ENCODE measurements at places on chromosomes 6 and 20.

DNA sequence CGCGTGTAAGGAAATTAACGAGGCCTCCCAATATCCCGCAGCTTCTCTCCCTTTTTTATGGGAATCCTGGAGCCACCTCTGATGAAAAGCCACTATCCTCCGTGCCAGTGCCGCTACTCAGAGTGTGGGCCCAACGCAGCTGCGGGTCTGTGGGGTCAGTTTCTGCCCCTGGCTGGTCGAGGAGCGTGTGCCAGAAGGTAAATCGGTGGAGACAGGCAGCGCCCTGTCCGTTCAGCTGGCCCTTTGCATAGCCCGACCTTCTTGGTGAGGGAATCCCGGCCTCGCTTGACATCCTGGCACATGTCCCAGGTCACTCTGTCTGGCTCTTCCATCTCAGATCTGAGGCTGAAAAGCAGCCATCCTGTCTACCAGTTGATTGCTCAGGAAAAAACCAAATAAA lies 4.6 kb downstream of the THBS2 start:
- no peak for DNase-seq

DNA sequence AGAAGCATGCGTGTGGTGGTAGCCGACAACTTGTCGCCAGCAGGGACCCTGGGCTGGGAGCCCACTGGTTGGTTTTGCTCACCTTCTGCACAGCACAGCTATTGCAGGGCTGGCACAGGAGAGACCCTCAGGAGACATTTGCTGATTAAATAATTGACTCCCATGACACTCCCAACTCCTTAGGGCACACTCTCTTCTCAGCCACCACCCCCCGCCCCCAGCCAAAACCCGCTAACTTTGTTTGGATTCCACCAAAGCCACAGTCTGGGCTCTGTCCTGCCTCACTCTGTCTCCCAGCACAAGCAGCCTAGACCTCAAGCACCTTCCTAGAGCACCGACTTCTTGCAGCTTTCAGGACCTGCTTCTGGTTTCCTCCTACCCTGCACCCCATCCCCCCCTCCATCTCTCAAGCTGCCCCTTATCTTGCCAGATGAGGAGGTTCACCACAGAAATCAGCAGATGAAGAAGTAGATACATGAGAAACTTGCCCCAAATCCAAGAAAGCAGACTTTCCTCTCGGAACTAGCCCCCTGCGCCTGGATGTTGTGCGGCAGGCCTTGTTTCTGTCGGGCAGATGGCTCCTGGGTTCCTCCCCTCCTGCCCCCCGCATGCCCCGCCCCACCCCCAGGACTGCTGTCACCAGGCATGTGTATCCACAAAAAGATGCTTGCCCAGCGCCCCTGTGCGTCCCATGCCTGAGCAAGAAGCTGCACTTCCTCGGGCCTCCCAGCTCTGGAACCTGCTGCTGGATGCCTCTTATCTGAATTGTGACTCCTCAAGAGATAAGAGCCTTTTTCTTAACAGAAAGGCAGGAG lies 35.0 kb upstream of the CD93 start:
- DNase-seq: no peak

DNA sequence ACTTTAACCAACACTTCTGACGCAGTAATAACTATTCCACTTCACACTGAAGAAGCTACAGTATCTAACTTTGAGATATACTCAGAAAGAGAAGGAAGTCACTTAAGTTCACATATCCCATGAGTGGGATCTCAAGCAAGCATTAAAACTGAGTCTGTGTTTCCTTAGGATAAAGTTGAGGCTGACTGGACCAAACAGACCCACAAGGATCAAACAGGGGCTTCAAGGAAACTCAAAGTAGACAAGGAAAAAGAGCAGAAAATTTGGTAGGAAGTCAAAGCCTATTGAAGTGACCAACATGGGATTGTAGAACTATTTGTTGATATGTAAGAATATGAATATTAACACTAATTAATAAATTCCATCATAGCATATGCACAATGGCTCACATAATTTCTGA lies 294.9 kb downstream of the ADGB start:
- no peak for DNase-seq

DNA sequence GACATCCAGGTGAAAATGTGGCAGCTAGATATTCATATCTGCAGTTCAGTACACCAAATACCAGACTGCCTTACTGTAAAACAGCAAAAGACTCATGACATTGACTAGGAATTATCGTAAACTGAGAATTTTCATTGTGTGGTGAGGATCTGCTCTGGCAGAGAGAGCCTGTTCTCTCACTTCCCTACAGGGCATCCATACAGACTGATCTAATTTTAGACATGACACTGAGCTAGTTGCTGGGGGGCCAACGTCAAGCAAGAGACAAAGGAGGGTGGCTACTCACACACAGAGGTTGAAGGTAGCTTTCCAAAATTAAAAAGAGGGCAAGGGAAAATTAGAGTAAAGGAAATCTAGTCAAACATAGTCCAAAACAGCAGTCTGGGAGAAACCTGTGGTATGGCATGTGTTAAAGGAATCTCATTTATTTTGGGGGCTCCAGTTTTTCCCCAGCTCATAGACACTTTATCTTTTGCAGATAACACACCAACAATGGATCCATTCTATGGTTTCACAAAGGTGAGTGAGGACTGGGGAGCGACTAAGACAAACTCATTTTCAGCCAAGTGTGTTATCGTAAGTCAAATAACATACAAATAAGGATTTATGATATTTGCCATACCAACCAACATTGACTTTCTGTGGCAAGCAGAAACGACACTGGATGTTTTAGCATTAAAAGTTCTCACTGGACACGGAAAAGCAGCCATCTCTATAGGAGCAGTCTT lies 36.6 kb upstream of the NHSL1 start:
- DNase-seq: no peak

DNA sequence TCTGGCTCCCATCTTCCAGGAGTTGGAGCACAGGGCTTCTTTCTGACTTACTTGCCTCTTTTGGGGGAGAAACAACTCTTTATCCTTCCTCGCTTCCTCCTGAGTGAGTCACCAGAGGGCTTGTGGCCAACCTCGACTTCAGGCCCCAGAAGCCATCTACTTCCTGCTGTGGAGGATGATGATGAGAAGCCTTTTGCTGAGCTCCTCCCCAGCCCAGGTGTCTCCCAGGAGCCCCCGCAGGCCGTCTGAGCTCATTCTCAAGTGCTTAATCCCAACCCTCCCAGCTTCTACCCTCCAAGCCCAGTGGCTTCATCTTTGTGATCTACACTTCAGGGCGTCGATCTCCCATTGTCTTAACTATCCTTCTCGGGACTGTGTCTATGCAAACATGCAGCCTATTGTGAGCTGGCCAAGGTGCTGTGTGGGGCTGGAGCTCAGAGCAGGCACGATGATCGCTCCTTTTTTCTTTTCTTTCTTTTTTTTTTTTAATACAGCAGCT lies 27.9 kb downstream of the SDCBP2 start:
- DNase-seq: peak; percentile 14

GRCh38 chr6:159134701-159135364 lies 34.4 kb upstream of the FNDC1 start:
- DNase-seq: no peak

- no peak for DNase-seq
Observed at GRCh38 chr6:38714239-38715015, 684 bp upstream of the DNAH8 start.

GRCh38 chr6:113277111-113277510 lies 580.0 kb upstream of the MARCKS start:
- DNase-seq: no peak

DNA sequence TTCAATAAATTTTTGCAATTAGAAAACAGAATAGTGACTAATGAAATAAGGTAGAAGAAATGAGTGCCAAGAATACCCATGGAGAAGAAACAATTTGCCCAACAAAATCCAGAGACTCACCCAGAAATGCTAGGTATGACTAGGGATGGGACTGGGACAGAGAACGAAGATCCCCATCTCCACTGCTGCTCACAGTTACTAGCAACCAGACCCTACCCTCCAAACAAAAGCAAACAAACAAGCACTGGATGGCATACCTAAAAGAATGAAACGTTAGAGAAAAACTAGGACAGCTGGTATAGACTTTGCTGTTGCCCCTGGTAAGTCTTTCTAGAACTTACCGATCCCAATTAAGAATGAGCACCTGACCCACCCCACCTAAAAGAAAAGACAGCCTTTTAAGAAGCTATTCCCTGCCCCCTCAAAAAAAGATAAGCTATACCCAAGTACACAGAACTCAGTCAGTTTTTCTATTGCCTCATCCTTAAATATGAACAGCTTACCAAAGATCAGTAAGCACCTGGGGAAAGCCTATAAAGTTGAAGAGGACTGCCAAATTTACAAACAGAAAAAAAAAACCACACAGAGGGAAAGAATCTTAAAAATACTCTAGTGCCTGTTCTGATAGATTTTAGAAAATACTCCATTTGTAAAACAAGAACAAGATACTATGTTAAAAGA lies 31.7 kb downstream of the REPS1 start:
- DNase-seq: no peak

- DNase-seq: no peak
Observed at GRCh38 chr20:50136822-50137599, 16.5 kb downstream of the PEDS1 start.

DNA sequence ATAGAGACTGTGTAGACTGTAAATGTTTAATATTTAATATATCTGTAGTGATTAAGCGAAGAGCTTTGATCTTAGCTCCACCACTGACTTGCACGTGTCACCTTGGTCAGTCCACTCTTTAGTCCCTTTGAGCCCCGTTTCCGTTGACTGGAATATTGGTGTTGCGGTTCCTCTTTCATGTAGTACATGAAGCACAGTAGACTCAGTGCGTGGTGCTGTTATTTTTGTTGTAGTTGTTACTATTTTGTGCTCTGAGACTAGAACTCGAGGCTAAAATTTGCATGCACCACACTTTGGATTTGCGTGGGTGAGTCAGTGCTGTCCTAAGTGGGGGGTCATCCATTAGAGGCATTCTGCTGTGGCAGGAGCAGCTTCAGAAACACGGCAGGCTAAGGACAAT lies 291.4 kb downstream of the QKI start:
- DNase-seq: no peak

DNA sequence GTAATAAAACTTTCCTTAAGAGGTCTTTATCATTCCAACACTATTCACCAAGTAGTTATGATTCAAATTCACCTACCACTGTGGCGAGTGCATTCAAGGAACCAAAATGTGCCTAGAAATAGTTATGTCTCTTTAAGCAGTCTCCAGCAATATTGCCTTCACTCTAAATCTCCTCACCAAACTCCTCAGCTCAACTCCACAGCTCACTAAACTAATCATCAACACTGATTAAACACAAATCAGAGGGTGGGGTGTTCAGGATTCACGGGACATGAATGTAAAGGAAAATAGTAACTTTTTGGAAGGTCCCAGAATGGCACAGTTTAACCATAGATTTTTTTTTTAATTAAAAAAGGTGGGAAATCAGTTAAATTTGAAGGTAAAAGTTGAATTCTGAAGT lies 70.5 kb upstream of the THEMIS start:
- DNase-seq: no peak

DNA sequence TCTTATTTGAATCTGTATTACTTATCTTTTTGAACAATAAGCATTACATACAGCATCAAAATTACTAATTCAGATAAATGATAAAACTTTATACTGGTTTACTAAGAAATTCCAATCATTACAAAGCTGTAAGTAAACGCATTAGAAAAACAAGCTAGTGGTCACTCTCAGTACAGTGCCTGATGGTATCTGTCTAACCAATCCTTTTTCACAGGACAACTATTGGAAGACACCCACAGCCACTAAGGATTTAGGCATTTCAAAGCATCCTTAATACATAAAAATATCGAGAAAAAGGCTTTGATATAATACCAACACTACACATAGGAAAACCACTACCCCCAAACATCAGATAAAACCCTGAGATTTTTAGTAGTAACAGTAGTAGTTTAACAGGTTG lies 2.6 kb downstream of the CD164 start:
- no peak for DNase-seq

- no peak for DNase-seq
Observed at GRCh38 chr20:37800618-37801017, 102.3 kb upstream of the VSTM2L start.

DNA sequence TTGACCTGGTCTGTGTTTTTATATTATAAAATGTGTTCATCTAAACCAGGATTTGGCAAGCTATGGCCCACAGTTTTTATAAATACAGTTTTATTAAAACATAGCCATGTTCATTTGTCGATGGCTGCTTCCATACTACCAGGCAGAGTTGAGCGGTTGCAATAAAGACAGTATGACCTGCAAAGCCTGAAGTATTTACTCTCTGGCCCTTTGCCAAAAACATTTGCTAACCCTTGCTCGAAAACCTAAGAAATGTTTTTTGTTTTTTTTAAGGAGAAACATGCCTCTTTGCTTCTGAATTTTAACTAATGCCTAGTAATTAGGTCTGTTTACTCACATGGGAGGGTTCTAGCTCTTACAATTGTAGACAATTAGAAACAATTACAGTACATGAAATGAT lies 67.4 kb upstream of the SMIM28 start:
- DNase-seq: no peak

DNA sequence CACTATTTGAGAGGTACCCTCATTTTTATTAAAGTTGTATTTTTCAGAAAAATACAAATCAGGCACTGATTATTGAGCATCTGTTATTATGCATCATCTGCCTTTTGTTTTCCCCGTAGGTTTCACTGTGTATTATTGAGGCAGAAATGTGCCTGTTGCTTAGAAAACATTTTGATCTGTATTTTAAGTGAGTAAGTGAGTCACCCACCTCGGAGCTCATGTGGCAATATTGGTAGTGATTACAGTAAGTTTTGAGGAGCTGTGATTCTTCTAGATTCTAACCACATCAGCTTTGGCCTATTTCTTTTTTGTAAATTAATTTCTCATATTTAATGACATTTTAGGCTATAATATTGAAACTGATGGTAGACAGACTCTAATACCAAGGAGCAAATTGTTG lies 59.6 kb upstream of the LAMP5 start:
- no peak for DNase-seq

DNA sequence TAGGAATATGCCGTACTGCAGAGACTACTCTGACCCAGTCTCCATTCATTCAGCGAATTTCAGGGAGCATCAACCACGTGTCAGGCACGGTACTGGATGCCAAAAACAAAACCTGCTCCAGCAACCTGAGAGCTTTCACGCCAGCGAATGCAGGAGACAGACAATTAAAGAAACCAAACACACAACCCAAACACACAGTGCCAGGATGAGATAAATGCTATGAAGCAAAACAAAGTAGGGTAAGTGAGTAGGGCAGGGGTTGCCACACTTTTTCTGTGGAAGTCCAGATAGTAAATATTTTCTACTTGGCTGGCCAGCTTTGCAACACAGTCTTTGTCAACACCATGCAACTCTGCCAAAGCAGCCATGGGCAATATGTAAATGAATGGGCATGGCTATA lies 10.0 kb downstream of the MOCS1 start:
- DNase-seq: no peak

GRCh38 chr6:131781687-131782086 lies 26.1 kb upstream of the ENPP1 start:
- no peak for DNase-seq

- DNase-seq: no peak
Observed at GRCh38 chr6:111184827-111185532, 97.7 kb downstream of the SLC16A10 start.

- DNase-seq: no peak
Observed at GRCh38 chr6:85810558-85810957, 167.9 kb upstream of the SYNCRIP start.

DNA sequence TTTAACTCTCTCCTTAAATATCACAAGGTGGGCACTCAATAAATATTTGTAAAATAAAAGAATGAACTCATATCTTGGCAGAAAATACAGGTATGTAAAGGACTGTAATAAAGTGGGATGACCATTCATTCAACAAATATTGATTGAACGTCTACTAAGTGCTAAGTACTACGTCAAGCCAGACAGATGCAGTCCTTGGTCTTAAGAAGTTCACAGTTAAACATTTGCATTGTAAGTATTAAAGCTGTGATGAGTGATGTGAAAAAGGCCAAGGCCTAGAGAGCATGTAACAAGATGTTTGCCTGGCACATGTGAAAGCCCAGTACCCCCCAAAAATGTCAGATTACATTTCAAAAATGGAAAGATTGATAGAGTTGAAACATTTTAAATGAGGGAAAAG lies 130.1 kb upstream of the TMEM170B start:
- DNase-seq: no peak

All from amniotic stem cell (primary cell).